PC-3 (cell line): ENCODE measurements at places on chromosomes 4 and X. TPM values are rescaled to one million over a fixed set of nuclear protein-coding genes. Genes with fewer than 3 reads are reported as not detected.

Gene AFF2
- total RNA-seq, result not detected in 2 replicates

Gene CYSLTR1
- not detected in 2 replicates for total RNA-seq

- no peaks in the 10 kb centered on the region for H3K36me3 ChIP-seq
- peak within 1 kb of the TSS; percentile 93 for H3K27ac ChIP-seq
- DNase-seq, result no peak
- H3K4me3 ChIP-seq, result peak within 1 kb of the TSS; percentile 92
- H3K27me3 ChIP-seq, result no peaks in the 10 kb centered on the region
Observed at GRCh38 chrX:53422861-53423306, at the start of gene RIBC1. RIBC1 (plus strand) TSS chrX:53422873; CDS start chrX:53426277, 3,404 bp downstream.

- no peak for DNase-seq
- H3K4me1 ChIP-seq, result no peaks in the 10 kb centered on the region
- no peak overlapping the region for H3K27ac ChIP-seq
- H3K27me3 ChIP-seq, result peaks cover 7% of the 10 kb centered on the region
- no peaks in the 10 kb centered on the region for H3K36me3 ChIP-seq
Observed at GRCh38 chr4:23904639-23905071, 14.8 kb upstream of the PPARGC1A start.

- H3K36me3 ChIP-seq, result 0 out of 2 replicates have a peak, but pooled peaks cover 2% of the 10 kb centered on the region
- no peaks in the 10 kb centered on the region for H3K27me3 ChIP-seq
- no peak overlapping the region for H3K4me3 ChIP-seq
Observed at GRCh38 chr4:8093587-8094274, 64.9 kb downstream of the ABLIM2 start.
